ENCODE measurements at places on chromosomes 11 and 22.

GRCh38 chr22:49753961-49754695 is 73.5 kb downstream of the BRD1 start:
- DNase-seq, result no peak

DNA sequence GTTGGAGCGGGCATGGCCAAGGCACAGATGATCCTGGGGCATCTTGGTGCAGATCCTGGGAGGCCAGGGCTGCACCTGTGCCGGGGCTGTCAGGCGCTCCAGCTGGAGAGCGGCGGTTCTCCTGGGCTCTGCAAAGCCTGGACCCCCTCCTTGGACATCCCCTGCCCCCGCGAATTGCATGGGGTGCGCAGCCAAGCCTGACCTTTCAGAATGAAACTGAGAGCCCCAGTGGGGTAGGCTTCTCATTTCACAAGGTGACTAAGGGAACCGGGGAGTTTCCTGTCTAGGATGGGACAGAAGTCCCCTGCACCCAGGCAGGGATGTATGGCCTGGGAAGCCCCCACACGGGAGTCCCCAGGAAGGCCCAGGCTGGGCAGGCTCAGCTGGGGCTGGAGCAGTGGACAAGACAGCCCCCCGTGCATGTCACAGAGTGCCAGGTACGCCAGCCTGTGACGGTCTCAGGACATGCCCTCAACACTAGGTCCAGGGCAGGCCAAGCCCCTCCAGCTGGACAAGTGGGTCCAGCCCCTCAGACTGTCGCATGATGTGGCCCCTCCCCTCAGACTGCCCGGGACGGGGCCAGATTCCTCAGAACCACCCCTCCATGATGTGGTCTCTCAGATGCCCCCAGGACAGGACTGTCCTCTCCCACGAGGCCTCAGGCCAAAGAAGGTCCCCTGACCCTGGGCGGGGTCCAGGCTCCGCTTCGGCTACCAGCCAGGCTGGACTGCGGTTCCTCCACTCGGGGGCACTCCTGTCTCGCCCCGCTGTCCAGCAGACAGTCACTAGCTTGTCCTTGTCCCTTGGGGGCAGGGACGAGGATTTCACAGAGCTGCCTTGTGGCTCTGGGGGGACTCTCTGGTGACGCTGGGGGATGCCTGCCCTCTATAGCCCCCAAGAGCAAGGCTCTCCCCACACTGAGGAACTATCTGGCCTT is 2.3 kb downstream of the LSP1 start:
- no peak for DNase-seq

DNA sequence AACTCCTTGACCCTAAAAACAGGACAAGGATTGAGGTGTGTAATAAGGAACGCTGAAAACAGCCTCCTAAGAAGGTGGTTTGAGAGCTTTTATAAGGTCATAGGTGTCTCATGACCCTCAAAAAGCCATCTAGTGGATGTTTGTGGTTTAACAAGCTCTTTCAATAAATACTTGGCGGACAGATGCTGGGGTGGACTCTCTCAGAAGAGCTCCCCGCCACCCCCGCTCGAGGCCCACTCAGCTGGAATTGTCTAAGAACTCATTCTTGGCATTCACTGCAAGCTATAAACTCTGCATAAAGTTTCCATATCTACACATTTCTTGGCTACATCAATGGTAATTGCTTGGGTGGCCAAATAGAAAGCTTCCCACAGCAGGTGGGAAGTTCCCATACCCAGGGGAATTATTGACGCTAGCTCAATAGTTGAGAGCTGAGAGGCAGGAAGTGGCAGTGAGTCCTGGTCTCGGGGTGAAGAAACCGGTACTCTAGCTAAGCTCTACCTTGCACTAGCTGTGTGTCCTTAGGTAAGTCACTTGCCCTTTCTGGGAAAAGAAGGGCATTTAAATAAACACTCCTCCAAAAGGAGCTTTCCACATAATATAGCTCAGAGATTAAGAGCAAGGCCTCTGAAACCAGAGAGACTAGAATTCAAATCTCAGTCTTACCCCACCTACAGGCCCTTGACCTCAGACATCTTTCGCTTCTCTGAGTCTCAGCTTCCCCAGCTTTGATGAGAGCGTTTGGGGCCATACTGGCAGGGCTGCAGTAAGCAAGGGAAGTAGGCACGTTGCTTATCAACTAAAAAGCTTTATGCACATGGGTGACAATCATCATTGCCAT is 6.4 kb downstream of the MS4A15 start:
- DNase-seq, result peak; percentile 26

DNA sequence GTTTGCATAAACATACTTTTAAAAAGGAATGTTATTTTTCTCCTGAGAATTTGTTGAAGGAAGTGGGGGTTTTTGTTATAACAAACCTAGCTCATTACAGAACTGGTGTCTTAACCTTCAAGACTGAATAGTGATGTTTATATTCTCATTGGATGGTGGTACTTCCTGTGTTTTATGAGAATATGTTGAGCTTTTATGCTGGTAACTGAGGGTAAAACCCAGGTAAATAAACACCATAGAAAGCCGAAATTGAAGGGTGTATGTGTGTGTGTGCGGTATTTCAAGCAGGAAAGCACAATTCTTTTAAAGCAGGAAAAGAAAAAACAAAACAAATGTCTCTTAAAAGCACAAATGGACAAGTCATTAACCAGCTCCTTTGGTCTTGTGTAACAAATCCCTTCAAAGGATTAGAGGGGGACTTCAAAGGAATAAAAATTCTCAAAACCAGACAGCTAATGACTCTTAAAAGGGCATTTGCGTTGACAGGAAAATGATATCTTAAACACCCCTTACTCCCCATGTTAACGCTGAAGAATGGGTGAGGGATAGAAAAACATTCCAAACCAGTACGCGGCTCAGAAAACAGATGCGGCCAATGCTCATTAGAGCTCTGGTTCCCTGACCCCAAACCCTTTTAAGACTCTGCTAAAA is 23.8 kb downstream of the LMO2 start:
- DNase-seq, result no peak

DNA sequence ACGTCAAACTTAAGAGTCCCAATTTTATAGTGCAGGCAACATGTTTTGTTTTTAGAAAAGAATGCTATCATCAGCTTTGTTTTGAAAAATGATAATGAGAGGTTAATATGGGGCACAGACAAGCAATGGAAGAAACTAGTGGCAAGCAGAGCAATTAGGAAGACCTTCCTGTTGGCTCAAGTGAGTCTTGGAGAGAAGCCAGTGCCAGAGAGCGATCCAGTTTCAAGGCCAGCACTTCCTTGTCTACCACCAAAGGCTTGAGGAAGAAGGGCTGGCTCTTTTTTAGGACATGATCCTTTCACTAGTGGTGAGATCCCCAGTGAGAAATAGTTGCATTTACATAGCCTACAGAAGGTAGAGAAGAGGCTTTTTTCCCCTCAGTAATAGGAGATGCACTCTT is 1340.7 kb downstream of the LRRC4C start:
- no peak for DNase-seq

DNA sequence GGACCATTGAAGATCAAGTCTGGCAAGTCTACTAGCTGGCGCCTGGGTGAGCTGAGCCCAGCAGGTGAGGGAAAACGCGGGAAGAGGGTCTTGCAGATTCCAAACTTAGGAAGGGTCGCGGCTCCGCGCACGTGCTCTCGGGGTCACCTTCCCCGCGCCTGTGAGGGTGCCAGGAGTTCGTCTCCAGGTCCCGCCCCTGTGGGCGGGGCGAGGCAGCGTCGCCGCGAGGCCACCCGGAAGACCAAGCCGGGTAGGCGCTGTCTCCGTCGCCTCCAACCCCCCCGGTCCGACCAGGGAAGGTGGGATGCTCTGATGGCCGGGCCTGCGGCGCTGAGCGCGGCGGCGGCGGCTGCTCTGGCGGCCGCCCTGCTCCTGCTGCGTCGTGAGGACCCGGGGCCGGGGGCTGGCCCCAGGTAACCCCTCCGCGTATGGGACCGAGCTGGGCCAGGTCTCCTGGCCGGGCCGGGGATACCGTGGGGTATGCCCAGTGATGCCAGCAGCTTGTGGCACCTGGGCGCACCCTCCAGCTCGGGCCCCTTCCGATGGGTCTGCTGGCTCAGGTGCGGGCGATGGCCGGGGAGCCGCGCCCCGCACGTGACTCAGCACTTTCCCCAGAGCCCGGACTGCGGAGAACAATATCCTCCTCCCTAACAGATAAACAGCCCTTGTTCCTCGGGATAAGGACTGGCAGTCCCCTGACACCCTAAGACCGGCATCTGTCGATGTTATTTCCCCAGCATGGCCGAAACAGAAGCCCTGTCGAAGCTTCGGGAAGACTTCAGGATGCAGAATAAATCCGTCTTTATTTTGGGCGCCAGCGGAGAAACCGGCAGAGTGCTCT is at the start of gene HTATIP2:
TSS of gene HTATIP2 (plus strand) at position 215 of the 841 bp plus-strand sequence. CDS start at position 739, 524 bp downstream.
- peak; percentile 63 for DNase-seq

DNA sequence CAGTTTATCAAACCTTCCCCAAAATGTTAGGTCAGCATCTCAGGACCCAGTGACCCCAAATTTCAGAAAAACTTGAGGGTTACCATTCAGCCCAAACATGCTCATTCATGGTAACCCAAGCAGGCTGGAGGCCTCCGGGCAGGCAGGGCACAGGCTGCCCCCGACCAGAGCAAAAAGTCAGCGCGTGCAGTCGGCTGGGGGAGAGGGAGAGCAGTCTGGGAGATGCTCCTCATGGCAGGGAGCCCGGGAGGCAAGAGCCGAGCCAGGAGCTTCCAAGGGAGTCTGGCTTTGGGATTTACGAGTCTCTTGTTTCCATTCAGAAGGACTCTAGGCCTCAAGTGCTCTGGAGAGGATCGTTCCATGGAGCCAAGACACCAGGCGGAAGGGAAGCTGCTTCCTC is 45.7 kb downstream of the RPUSD4 start:
- DNase-seq, result peak; percentile 32

DNA sequence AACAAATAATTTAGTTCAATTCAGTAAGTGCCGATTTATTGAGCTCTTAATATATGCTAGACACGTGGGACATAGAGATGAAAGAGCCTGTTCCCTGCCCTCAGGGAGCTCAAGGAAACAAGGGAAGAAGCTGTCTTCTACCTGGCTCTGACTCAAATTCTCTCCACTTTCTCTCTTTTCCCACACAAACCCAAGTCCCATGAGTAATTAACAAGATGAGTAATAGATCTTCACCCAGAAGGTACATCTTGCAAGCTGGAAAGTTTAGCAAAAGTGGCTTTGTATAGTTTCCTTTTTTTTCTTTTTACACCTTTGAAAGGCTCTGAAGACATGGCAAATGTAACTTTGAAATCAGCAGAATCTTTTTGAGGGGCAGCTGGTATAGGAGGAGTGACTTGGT is 48.2 kb upstream of the CHST1 start:
- no peak for DNase-seq

GRCh38 chr11:111351374-111352055 is 27.6 kb downstream of the POU2AF1 start:
- no peak for DNase-seq

- DNase-seq, result no peak
Measured at GRCh38 chr11:16070573-16070972, 285.8 kb downstream of the SOX6 start.

GRCh38 chr11:111362887-111363411 is 16.1 kb downstream of the POU2AF1 start:
- no peak for DNase-seq

DNA sequence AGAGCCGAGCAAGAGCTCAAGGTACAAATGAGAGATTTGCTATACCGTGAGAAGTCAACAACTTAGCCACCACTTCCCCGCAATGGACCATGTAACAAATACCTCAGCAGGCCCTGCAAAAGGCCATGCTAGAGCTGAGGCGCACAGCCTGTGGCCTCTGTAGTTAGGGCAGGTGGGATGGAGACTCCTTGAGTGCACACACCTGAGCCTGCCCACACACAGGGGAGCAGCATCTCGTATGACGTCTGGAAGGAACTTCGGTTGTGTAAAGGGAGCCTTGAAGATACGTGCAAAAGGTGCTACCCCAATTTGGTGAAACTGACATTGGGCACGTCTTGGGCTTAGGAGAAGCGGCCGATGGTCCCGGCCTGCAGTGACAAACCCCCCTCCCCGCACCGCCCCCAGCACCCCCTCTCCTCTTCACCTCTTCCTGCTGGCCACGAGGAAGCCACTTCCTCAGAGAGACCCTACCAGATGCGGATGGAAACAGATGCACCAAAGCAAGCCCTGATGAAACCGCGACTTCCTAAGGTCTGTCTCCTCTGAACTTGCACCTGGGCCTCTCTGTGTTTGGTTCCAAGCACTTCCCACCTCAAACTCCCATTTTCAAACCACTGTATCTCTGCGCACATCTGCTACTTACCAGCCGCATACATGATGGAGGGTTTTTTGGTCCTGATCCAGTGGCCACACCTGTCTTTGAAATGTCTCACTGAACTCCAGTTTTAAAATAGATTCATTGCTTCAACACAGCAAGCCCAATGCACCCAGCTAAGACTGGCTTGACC is 10.6 kb downstream of the CDPF1 start:
- no peak for DNase-seq
